HAP-1 (cell line): ENCODE measurements at places on chromosomes 13 and 19.

- DNase-seq: no peak
Measured at GRCh38 chr13:107028751-107029150, 460.8 kb upstream of the ARGLU1 start.

DNA sequence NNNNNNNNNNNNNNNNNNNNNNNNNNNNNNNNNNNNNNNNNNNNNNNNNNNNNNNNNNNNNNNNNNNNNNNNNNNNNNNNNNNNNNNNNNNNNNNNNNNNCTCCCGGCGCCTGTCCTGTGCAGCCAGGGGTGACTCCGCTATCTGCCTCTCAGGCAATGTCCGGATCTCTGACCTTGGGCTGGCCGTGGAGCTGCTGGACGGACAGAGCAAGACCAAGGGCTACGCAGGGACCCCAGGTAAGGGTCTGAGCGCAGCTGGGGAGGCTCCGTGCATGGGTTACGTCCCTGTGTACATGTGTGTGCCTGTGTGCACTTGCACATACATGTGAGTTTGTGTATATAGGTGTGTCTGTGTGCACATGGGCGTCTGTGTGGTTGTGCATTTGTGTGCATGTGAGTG lies 36.1 kb upstream of the TMEM255B start:
- DNase-seq: no peak

GRCh38 chr19:46176116-46176860 lies 28.2 kb downstream of the IGFL2 start:
- DNase-seq: no peak

DNA sequence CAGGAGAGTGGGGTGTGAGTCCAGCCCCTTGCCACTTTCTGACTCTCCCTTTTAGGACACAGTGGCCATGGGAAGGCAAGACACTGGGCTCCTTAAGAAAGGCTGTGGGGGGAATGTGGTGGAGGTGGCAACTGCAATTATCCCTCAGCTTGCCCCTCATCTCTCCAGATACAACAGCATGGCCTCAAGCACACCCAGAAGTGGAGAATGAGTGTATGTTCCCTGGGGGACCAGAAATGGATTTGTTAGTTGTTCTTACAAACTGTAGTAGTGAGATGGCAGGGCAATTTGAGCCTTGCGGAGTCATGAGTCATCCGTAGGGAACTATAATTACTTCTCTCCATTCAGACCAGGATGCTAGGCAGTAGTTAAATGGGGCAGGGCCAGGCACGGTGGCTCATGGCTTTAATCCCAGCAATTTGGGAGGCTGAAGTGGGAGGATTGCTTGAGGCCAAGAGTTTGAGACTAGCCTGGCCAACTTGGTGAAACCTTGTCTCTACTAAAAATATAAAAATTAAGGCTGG lies 25.6 kb upstream of the CXCL17 start:
- DNase-seq: peak; percentile 69

- DNase-seq: no peak
Measured at GRCh38 chr13:20945952-20946383, 43.4 kb upstream of the XPO4 start.

DNA sequence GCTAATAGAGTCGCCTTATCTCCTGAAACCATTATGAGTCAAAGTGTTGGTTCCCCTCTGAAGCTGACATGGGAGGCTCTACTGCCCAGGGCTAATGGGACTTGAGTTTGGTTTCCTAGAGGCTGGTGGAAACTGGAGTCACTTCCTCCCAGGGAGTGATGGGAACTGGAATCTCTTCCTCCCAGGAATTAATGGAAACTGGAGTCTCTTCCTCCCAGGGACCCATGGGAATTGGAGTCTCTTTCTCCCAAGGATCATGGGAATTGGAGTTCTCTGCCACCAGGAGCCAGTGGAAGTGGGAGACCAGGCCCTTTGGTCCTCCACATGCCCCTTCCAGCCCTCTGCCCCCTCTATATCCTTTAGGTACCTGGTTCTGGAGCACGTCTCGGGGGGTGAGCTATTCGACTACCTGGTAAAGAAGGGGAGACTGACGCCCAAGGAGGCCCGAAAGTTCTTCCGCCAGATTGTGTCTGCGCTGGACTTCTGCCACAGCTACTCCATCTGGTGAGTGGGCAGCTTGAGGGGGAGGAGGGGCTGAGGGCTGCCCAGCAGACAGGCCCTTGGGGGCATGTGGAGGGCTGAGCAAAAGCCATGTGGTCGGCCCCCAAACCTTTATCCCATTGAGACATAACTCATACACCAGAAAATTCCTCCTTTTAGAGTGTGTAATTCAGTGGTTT lies 5.5 kb downstream of the BRSK1 start:
- DNase-seq: no peak

DNA sequence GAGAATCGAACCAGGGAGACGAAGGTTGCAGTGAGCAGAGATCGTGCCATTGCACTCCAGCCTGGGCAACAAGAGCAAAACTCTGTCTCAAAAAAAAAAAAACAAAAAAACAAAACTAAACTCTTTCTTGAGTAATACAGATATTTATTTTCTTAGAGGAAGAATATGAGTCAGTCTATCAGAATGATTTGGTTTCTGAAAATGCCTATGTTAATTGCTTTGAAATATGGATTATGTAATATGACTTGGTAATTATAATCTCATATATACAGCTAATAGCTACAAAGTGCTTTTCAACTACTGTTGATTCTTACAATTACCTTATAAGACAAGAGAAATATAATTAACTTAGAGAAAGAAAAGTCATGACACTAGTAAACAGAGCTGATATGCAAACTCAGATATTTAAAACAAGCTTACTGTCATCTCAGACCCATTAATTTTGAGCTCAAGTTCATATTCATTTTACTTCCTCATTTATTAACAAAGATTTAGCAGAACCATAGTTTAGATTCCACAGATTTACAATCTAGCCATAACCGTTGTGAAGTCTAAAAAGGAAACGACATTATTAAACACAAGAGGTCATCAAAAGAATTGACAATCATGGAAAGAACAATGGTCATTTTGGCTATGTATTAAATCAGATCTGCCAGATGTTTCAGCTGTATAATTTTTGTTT lies 88.0 kb downstream of the TBC1D4 start:
- no peak for DNase-seq

DNA sequence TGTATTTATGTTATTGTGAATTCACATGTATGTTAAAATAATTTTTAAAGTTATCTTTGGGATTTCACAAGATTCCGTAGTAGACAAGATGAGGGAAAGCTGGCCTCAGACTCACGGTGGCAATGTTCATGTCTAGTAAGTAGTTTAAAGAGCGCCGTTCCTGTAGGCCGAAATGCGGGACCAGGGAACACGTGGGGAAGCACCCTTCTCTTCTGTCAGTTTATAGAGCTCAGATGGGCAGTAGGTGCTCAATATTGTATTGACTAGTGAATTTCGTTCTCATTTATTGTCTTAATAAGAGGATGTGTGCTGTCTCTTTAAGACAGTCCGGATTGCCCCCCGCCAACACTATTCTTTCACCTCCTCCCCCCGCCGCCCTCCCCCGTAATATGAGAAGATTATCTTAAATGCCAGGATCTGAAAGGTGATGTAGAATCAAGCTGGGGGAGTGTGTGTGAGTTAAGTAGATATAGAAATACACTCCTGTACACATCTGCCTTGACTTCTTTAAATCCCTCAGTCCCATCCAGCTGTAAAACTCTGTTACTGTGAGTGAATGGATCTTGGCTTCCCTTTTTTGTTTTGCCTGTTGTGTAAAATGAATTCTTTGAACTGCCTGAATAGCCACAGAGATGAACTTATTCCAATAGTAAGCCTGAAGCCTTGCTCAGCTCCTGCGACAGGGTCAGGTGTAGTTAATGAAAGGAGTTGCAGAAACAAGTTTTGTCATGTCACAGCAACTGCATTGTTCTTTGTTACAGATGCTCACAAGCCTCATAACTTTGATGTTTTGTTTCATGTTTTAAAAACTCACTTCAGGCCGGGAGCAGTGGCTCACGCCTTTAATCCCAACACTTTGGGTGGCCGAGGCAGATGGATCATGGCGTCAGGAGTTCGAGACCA lies 1.3 kb downstream of the LAMP1 start:
- DNase-seq: peak; percentile 34

GRCh38 chr19:11242864-11243797 lies 3.7 kb downstream of the ANGPTL8 start:
- DNase-seq: peak; percentile 98

GRCh38 chr13:107574517-107575210 lies 640.7 kb downstream of the LIG4 start:
- peak; percentile 65 for DNase-seq

DNA sequence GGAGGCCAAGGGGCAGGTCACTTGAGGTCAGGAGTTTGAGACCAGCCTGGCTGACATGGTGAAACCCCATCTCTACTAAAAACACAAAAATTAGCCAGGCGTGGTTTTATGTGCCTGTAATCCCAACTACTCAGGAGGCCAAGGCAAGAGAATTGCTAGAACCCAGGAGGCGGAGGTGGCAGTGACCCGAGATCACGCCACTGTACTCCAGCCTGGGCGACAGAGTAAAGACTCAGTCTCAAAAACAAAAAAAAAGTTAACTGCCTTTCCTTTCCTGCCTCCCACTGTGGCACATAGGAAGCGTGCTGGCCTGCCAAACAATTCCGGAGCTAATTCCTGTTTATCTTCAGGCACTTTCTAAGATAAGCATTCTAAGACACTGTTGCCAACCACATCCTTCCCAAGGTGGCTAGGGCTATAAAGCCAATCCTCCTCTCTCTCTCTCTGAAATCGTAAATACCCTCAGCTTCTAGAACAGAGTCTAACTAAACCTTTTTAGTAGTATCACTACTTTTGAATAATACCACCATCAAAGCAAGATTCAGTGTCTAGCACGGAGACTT lies 21.6 kb downstream of the SLC25A30 start:
- DNase-seq: no peak

GRCh38 chr13:66375756-66376155 lies 854.4 kb downstream of the PCDH9 start:
- no peak for DNase-seq

- DNase-seq: peak; percentile 75
Measured at GRCh38 chr19:45444318-45445041, 20.8 kb upstream of the ERCC1 start.

- no peak for DNase-seq
Measured at GRCh38 chr13:85772367-85772766, 26.9 kb downstream of the SLITRK6 start.

GRCh38 chr13:111201304-111201940 lies 86.3 kb downstream of the ARHGEF7 start:
- DNase-seq: no peak

DNA sequence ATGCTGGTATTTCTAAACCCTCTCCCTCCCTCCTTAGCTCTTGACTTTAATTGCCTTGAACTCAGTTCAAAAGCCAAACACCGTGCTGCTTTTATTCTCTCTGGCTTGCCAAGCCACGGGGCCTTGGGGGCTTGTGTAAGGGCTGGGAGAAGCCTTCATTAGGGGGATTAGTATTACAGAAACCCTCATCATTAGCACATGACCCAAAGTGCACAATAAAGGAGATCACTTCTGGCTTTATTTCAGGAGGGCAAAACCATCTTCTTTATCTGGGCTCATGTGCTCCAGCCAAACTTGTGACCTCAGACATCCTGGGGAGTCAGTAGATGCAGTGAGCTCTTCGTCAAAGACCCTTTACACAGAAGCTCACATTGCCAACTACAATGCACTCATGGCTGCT lies at the start of gene DCT:
Gene DCT (minus strand): TSS at position 67 of the 400 bp plus-strand sequence. CDS start 427 bp downstream, outside the sequence.
- peak; percentile 47 for DNase-seq

- peak; percentile 38 for DNase-seq
Measured at GRCh38 chr13:106530980-106531481, 4.4 kb downstream of the EFNB2 start.

DNA sequence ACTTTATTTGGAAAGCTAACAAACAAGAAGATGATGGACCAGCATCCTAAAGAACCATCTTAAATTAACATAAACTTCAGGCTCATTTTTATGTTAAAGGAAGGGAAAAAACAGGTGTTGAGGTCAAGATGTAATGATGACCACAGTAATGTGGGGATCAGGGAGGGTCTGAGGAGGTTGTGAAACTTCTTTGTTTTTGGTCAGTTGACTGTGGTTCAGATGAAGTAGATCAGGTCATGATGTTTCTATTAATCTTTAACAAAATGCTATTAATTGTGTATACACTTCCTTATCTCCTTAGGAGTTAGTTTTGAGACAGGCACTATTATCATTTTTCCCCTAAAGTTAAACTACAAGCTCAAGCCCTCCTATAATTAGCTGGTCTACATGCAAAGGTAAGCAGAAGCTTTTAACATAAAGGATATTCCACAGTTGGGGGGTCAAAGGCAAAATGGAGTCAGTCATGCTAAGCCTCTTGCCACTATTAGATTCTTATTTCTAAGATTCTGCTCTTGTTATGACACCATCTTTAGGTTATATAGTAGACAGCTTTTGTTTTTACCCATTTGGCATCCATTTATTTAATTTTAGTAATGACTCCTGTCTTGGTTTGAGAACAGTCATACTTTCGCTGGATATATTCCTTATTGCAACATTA lies 800.1 kb upstream of the PCDH9 start:
- DNase-seq: no peak
